Astrocyte (in vitro differentiated cells and primary cell): ENCODE measurements at places on chromosomes 6 and 20.

- DNase-seq, result peak; percentile 39
Observed at GRCh38 chr6:88890860-88891845, 72.3 kb downstream of the RNGTT start.

GRCh38 chr6:74366634-74367033 lies 670.6 kb downstream of the CD109 start:
- DNase-seq, result peak; percentile 23

- DNase-seq, result no peak
Observed at GRCh38 chr6:158503846-158504245, 56.0 kb upstream of the TMEM181 start.

DNA sequence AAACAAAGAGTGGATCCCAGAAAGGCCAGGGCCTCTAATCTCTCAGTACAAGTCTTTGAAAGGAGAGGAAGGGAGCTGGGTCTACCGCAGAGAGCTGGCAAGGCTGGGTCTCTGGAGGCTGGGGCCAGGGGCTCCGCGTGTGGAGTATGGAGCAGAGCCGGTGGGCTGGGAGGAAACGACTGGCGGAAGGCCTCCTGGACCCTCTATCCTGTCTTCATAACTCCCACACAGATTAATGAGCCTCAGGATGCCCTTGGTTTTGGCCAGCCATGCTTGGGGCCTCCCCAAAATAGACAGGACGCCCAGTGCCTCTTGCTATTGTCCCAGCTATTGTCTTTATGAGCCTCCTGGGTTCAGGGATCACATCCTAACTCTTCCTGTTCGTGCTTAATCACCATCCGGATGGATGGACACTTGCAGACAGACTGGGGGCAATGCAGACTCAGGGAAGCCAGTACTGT lies 306.4 kb downstream of the DHX35 start:
- DNase-seq, result no peak

- DNase-seq, result no peak
Observed at GRCh38 chr20:39338469-39339376, 376.6 kb downstream of the DHX35 start.

GRCh38 chr6:147099974-147100373 lies 104.2 kb upstream of the STXBP5 start:
- peak; percentile 90 for DNase-seq

DNA sequence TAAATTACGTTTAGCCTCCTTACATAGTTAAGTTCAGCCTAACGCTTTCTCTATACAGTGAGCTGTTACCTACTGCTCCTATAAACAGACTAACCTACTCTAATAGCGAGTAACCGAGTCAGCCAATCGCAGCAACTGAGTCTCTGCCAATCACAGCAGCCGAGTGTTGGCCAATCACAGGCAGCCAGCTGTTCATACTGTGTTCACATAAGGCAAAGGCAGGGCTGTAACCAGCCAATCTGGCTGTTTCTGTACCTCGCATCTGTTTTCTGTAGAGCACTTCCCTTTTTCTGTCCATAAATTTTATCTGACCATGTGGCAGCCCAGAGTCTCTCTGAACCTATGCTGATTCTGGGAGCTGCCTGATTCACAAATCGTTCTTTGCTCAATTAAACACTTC lies 263.9 kb upstream of the JARID2 start:
- DNase-seq, result no peak

GRCh38 chr20:32651537-32651936 lies 22.2 kb downstream of the C20orf203 start:
- DNase-seq, result no peak

DNA sequence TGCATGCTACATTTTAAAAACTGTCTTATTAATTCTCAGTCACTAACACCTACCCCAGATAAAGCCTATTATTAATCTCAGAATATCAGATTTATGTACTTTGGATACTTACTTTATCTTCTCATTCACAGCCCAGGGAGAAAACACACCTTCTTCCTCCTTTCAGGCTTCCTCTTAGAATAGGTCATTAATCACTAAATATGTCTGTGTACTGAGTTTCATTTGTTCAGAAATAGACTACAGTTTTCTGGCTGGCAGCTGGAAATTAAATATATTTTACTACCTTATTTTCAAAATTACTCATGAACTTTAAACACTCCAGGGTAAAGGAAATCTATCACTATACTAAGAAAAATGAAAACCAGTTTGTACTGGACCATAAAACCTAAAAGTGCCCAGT lies 147.7 kb upstream of the DST start:
- no peak for DNase-seq

- peak; percentile 9 for DNase-seq
Observed at GRCh38 chr6:28134015-28134414, 7.7 kb upstream of the ZKSCAN8 start.

- no peak for DNase-seq
Observed at GRCh38 chr20:56945057-56945456, 316.0 kb downstream of the TFAP2C start.

- peak; percentile 74 for DNase-seq
Observed at GRCh38 chr6:44126320-44127149, 717 bp downstream of the MRPL14 start.

GRCh38 chr6:86942769-86943516 lies 5.6 kb downstream of the HTR1E start:
- DNase-seq, result no peak

DNA sequence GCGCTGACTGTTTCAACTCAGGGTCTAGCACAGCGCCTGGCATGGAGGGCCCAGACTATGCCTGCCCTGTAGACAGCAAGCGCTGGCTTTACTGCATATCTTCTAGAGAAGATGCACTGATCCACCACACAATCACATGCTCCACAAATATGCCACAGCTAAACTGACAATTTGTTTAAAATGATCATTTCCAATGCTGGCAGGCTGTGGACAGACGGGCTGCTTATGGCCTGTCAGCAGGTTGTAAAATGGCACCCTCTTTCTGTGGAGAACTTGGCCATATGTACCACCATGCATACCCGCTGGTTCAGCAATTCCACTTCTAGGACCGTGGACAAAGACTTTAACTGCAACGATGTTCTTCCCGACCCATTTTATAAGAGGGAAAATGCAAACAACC lies 40.8 kb downstream of the STAU1 start:
- DNase-seq, result no peak

GRCh38 chr20:50283922-50284810 lies 93.5 kb downstream of the CEBPB start:
- DNase-seq, result peak; percentile 53

DNA sequence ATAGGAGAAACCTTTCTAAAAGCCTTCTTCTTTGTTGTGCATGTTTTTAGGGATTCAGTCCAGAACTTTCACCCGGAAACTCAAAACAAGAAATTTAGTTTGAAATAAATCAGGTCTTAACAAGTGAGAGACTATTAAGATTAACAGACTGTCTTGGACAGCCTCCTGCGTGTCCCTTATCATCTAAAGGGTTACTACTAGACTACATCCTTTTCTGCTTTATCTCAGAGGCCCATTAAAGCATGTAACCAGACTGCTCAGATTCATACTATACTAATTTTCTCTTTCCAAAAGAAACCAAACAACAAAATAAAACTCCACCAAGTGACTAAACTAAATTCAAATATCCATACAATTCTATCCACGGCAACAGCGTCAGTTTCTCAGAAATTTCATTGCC lies 173.8 kb downstream of the GMPR start:
- DNase-seq, result no peak

DNA sequence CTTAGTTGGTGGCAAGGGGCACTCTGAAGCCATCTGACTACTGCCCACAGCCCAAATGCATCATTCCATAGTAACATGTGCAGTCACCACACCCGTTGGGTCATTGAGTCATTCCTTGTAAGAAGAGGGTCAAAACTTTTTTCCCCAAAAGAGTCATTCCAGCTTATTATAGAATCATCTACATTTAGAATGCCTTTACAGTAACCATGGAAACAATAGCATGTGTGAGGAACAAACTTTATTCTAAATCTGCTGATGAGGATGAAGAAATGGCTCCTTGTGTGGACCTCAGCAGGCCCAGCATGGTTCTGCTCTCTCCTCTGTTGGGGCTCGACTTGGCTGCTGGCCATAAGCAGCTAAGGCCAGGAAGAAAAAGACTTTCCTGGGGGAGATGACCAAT lies 111.2 kb upstream of the PTPRT start:
- DNase-seq, result no peak

DNA sequence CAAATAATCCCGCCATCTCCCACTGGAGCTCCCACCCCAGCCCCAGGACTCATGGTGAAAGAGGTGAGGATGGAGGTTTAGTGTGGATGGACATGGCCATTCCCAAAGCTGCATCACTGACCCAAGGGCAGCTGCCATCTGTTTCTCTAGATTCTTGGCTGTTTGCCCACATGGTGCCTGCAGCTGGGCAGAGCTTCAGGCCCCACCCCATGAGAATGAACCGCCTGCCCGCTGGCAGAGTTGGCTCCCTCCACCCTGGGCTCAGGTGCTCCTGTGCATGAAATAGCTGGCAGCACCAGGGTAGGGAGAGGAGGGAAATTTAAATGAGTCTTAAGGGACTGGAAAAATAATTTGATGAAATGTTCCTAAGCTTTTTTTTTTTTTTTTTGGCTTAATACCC lies 17.4 kb downstream of the SCML4 start:
- no peak for DNase-seq

GRCh38 chr6:28082939-28083338 lies 2.6 kb downstream of the ZNF165 start:
- DNase-seq, result no peak

GRCh38 chr20:23368316-23369071 lies 6.5 kb downstream of the GZF1 start:
- no peak for DNase-seq

DNA sequence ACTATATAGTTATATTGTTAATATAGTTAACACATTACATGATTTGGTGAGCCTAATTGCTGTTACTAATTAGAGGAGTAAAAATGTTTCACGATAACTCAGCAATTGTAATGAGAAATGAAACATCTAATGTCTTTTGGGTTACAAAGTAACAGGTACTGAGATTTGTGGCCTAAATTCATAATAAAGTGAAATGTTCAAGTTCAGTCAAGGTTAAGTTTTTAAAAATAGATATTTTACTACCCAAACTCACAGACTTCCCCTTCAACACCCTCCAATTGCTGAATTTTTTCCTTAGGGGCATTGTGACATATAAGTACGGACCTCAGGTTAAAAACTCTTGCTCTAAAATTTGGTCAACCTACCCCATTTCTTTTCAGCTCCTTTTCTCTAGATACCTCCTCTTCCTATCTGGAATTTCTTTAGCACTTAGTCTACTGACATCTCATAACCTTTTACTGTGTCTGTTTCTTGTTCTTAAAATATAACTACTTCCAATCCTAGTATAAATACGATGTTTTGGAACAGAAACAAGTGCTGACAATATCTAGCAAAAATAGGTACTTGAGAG lies 112.3 kb upstream of the PRSS16 start:
- DNase-seq, result no peak

DNA sequence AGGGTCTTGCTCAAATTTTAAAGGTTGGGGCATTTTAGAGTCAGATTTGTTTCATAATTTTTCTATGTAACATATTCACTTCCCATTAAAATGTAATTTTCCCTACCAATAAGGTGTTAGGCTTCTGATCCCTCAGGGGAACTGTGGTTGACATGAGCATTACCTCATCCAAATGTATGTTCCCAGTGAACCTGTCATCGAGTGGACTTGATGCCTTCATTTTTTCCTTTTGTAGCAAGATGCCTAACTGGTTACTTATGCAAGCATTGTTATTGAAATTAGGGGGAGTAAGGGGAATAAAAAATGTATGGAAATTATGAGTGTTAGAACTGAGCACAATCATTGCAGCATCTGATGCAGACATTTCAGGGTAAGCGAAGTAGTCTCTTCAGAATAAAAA lies 360.5 kb downstream of the BCKDHB start:
- DNase-seq, result no peak

GRCh38 chr20:25571240-25571639 lies 14.1 kb downstream of the NINL start:
- DNase-seq, result no peak

GRCh38 chr6:126531286-126531685 lies 191.4 kb downstream of the CENPW start:
- no peak for DNase-seq

DNA sequence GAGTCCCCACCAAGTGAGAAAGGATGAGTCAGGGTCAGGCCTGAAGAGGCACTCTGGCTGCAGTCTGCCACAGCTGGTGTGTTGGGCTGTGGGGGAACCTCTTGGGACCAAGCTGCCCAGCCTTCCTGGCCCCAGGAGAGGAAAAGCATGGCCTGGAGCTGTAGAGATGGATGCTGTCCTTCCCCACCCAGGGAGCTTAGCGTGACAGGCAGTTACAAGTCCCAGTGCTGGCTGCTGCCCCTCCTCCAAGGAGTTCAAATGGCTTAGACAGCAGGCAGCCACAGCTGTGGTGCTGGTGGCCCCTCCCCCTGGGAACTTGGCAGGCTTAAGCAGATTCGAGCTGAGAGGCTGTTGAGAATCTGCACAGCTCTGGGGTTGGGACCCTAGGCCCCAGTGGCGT lies 253.2 kb downstream of the PLCB1 start:
- DNase-seq, result peak; percentile 14

DNA sequence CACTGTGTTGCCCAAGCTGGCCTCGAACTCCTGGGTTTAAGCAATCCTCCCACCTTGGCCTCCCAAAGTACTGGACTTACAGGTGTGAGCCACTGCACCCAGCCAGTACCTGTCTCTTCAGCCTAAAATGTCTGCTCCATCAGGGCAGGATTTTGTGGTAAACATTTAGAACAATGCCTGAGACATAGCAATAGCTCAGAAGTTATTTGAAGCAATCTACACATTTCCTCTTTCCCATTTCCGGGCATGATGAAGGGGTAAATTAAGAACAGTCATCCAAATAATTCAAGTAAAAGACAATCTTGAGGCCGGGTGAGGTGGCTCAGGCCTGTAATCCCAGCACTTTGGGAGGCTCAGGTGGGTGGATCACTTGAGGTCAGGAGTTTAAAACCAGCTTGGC lies 69.0 kb upstream of the ZNF217 start:
- no peak for DNase-seq

DNA sequence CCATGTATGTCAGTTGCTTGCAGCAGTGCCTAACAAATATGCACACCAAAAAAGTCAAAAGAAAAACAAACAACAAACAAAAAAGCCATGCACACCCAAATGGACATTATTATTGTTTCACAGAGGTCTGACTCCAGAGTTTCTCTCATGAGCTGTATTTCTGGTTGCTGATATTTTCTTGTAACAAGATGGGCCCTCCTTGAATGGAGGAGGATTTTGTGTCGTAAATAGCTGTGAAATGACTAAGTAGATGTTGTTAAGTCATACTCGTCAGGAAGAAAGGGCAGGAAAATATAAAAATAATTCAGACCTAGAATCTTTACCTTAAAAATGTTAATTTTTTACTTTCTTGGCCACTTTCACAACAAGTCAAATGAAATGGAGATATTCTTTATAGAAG lies 96.0 kb downstream of the PLEKHG1 start:
- DNase-seq, result no peak

- DNase-seq, result no peak
Observed at GRCh38 chr6:110618591-110619267, 142.3 kb upstream of the SLC22A16 start.
